ENCODE measurements at places on chromosomes 3 and 15.

GRCh38 chr3:40996382-40996781, 202.9 kb upstream of the CTNNB1 start:
- DNase-seq = no peak

GRCh38 chr15:67446449-67446848, 74.5 kb upstream of the C15orf61 start:
- no peak for DNase-seq

DNA sequence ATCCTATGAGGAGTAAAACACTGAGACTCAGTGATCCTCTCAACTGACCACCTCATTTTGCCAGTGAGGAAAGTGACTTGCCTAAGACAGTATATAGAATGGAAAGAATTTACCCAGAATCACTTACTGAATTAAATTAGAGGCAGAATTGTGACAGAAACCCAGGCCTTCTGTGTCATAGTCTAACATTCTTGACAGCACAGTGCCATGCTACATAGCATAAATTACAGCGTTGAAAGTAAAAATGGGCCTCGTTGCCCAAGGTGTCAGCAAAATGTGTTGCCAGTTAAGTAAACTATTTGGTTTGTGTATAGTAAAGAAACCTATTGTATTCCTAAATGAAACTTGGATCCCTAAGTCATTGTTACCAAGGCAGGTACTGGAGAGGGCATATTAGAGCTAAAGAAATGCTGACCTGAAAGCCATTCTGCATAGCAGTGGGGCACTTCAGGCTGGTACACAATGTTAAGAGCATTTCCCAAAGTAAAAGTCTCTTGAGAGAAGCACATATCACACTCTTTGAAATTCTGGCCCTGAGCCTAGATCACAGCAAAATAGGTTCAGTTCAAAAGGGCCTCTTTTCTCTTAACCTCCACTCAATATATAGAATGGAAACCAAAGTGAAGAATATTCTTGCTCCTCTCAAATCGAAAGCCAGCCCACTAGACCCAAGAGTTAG, 53.8 kb downstream of the HMG20A start:
- DNase-seq = no peak

DNA sequence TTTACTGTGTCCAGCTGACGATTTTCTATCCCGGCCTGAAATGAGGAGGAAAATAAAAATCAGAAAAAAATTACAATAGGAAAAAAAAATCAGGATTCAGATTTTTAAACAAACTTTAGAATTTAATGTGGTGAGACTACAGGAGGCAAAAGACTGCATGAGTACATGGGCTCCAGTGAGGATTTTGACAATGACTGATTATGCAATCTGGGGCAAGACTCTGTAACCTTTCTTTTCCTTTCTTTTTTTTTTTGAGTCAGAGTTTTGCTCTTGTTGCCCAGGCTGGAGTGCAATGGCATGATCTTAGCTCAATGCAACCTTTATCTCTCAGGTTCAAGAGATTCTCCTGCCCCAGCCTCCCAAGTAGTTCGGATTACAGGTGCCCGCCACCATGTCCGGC, 29.9 kb downstream of the SPG11 start:
- DNase-seq = no peak

- DNase-seq = no peak
Measured at GRCh38 chr3:24923570-24923969, 428.9 kb upstream of the THRB start.

- no peak for DNase-seq
Measured at GRCh38 chr3:129827765-129828164, 65.7 kb downstream of the TMCC1 start.

DNA sequence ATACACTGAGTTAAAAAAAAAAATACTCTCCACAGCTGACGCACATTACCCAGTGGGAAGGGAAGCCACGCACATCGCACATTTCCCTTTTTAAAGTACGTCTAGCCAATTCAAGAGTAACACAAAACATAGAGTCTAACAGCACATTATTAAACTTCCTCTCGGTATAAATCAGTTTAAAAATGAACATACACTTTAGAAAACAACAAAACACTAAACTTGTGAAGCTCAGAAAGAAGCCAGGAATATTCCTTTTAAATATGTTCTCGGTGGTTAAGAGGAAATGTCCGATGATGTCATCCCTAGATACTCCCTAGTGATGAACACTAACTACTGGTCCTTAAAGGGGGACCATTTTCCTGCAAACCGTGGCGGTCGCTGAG, 721 bp downstream of the MYEF2 start:
- DNase-seq = no peak

DNA sequence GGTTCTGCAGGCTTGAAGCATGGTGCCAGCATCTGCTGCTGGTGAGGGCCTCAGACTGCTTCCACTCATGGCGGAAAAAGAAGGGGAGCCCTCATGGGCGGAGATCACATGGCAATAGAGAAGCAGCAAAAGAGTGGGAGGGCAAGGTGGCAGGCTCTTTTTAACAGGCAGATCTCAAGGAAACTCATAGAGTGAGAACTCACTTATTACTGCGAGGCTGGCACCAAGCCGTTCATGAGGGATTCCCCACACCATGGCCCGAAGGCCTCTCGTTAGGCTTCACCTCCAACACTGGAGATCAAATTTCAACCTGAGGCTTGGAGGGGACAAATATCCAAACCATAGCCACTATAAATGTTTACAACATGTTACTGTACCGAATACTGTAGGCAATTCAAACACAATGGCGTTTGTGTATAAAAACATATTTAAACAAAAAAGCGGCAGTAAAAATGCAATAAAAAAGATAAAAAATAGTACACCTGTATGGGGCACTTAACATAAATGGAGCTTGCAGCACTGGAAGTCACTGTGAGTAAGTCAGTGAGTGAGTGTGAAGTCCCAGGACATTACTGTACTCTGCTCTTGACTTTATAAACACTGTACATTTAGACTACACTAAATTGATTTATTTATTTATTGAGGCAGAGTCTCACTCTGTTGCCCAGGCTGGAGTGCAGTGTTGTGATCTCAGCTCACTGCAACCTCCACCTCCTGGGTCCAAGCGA, 18.8 kb upstream of the MOBP start:
- DNase-seq = no peak

GRCh38 chr3:69033470-69033869, 18.7 kb downstream of the TMF1 start:
- peak; percentile 16 for DNase-seq

DNA sequence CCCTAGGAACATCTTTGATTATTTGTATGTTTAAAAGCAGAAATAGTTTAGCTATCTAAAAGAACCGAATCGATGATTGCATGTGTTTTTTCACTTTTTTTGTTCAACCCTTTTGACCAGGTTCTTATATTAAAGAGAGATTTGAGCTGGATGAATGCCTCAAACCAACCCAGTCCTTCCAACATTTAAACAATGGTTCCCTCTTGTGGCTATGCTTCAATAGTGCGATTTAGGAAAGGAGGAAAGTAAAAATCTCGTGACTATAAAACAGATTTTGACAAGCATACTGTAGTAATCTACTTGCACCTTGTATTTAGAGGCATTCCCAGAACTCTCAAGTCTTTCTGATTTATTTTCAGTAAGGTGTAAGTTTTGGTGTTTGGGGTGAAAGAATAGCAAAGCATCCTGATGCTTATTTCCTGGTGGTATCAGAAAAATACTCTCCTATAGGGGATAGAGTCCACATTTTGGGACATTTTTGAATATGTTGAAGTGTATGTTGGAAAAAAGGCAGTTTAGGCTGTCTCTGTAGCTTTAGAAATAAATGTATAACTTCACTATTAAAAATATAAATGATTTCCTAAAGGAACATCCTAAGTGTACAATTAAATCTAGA, 159.6 kb upstream of the KCNH8 start:
- no peak for DNase-seq

Data from SIG-M5 (cell line).